HFFc6 (cell line): ENCODE measurements at places on chromosomes 3 and 15. TPM values are rescaled to one million over a fixed set of nuclear protein-coding genes. Genes with fewer than 3 reads are reported as not detected.
A peak's percentile ranks its signal among the peaks of the same experiment; 100 is the strongest.

GRCh38 chr3:73516631-73517030 is 108.1 kb downstream of the PDZRN3 start:
- peaks cover 33% of the 10 kb centered on the region for H3K4me1 ChIP-seq
- no peak overlapping the region for H3K27ac ChIP-seq
- no peak overlapping the region for H3K4me3 ChIP-seq
- no peaks in the 10 kb centered on the region for H3K27me3 ChIP-seq

- no peak overlapping the region for H3K27ac ChIP-seq
- H3K36me3 ChIP-seq, result no peaks in the 10 kb centered on the region
- no peak overlapping the region for H3K4me3 ChIP-seq
- no peaks in the 10 kb centered on the region for H3K27me3 ChIP-seq
Measured at GRCh38 chr3:36197151-36197550, 183.2 kb upstream of the STAC start.

GRCh38 chr3:87410110-87410509 is 133.7 kb upstream of the POU1F1 start:
- H3K4me1 ChIP-seq, result peaks cover 63% of the 10 kb centered on the region
- DNase-seq, result peak; percentile 41
- H3K4me3 ChIP-seq, result no peak overlapping the region
- peaks cover 5% of the 10 kb centered on the region; the same call in 1 of the 2 replicates for H3K36me3 ChIP-seq
- H3K27me3 ChIP-seq, result no peaks in the 10 kb centered on the region
- H3K27ac ChIP-seq, result peak overlapping the region; percentile 35; the same call in 1 of the 2 replicates

DNA sequence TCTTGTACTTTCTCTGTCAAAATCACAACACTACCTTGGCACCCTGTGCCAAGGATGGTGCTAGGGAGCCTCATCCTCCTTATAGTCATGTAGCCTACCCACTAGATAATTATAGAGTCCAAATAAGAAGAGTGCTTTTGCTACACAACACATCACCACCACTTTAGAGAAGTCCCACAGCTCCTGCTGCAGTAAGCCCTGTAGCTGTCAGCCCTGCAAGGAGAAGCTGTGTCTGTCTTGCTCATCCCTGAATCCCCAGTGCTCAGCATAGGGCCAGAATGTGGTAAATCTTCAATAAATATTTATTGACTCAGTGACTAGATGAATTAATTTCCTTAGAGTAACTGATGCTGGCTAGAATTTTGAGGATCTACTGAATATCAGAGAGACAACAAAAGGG is 190.8 kb downstream of the ZNF621 start:
- no peaks in the 10 kb centered on the region for H3K4me1 ChIP-seq
- H3K36me3 ChIP-seq, result peaks cover 4% of the 10 kb centered on the region; the same call in 1 of the 2 replicates
- DNase-seq, result no peak
- no peak overlapping the region for H3K27ac ChIP-seq
- H3K4me3 ChIP-seq, result no peak overlapping the region

- no peak overlapping the region for H3K27ac ChIP-seq
- H3K27me3 ChIP-seq, result peaks cover 21% of the 10 kb centered on the region
- DNase-seq, result peak; percentile 59
Measured at GRCh38 chr3:183534249-183534648, 21.3 kb downstream of the KLHL6 start.

DNA sequence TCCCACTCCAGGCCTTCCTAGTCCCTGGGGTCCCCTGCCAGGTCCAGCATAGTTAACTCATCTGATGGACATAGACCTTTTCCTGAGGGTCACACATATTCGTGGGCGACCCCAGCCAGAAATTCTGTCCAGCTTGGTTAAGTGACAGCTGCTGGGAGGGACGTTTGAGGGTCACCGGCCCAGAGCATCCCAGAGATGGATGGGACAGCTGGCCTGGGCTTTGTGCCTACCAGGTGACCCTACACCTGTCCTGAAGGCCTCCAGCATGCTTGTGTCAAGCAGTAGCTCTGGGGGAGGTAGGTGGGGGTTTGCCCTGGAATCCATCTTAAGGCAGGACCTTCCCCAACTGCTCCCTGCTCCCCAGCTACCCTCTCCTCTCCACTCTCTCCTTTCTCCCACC is 9.1 kb upstream of the DAG1 start:
- H3K4me1 ChIP-seq, result peaks cover 36% of the 10 kb centered on the region
- DNase-seq, result no peak
- peaks cover 3% of the 10 kb centered on the region; the same call in 1 of the 2 replicates for H3K27me3 ChIP-seq

- H3K27ac ChIP-seq, result no peak overlapping the region
- no peaks in the 10 kb centered on the region for H3K27me3 ChIP-seq
- H3K4me1 ChIP-seq, result peaks cover 6% of the 10 kb centered on the region; the same call in 1 of the 2 replicates
- DNase-seq, result no peak
- H3K36me3 ChIP-seq, result no peaks in the 10 kb centered on the region
Measured at GRCh38 chr3:108494906-108495531, 15.4 kb downstream of the MYH15 start.

GRCh38 chr3:184563941-184564684 is 2.5 kb downstream of the EPHB3 start:
- no peaks in the 10 kb centered on the region for H3K36me3 ChIP-seq
- H3K27ac ChIP-seq, result no peak overlapping the region
- H3K4me1 ChIP-seq, result peaks cover 68% of the 10 kb centered on the region
- H3K4me3 ChIP-seq, result 0 out of 2 replicates have a peak overlapping the region, but pooled peaks have one; percentile 76
- DNase-seq, result no peak

DNA sequence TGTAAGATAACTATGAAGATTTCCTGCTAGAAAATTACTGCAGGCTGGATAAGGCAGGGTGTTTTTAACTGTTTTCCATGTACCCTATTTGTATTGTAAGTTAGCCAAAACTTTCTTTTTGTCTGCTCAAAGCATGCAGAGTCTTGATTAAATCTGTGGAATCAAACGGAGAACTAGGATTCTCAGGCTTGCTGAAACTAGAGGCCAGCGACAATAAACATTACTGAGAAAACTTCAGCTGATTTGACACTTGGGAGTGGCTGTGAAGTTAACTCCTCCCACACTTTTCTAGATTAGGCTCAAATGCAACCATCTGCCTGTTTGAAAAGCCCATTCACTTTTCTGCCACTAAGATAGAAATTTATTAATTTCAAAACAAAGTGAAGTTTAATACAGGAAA is 153.2 kb upstream of the FRMD4B start:
- H3K4me3 ChIP-seq, result no peak overlapping the region
- H3K27me3 ChIP-seq, result peaks cover 22% of the 10 kb centered on the region
- DNase-seq, result no peak
- no peak overlapping the region for H3K27ac ChIP-seq
- no peaks in the 10 kb centered on the region for H3K36me3 ChIP-seq
- no peaks in the 10 kb centered on the region for H3K4me1 ChIP-seq

GRCh38 chr3:51538459-51539290 is at the start of gene RAD54L2:
TSS of gene RAD54L2 (plus strand) at chr3:51538719. CDS start at chr3:51590421, 51,702 bp downstream.
- peak within 1 kb of the TSS; percentile 91 for H3K27ac ChIP-seq
- H3K36me3 ChIP-seq, result no peaks in the 10 kb centered on the region
- H3K27me3 ChIP-seq, result no peaks in the 10 kb centered on the region; the same call in 1 of the 2 replicates
- peaks cover 60% of the 10 kb centered on the region for H3K4me1 ChIP-seq

Gene A4GNT
- not detected in 3 replicates for total RNA-seq

GRCh38 chr3:177439694-177440269 is 242.5 kb upstream of the TBL1XR1 start:
- H3K36me3 ChIP-seq, result no peaks in the 10 kb centered on the region
- H3K27me3 ChIP-seq, result no peaks in the 10 kb centered on the region
- no peak overlapping the region for H3K27ac ChIP-seq

- peak overlapping the region; percentile 3; the same call in 1 of the 2 replicates for H3K4me3 ChIP-seq
- DNase-seq, result peak; percentile 37
- peak overlapping the region; percentile 68 for H3K27ac ChIP-seq
- H3K36me3 ChIP-seq, result no peaks in the 10 kb centered on the region
- H3K4me1 ChIP-seq, result peaks cover 62% of the 10 kb centered on the region
Measured at GRCh38 chr3:114496874-114497273, 203.0 kb downstream of the TIGIT start.

- peaks cover 21% of the 10 kb centered on the region for H3K36me3 ChIP-seq
- DNase-seq, result no peak
- H3K4me1 ChIP-seq, result peaks cover 90% of the 10 kb centered on the region
Measured at GRCh38 chr15:49857496-49858475, 236.9 kb downstream of the DTWD1 start.

- no peaks in the 10 kb centered on the region for H3K27me3 ChIP-seq
- H3K27ac ChIP-seq, result no peak overlapping the region
- DNase-seq, result no peak
- no peak overlapping the region for H3K4me3 ChIP-seq
- H3K36me3 ChIP-seq, result no peaks in the 10 kb centered on the region
Measured at GRCh38 chr3:117120014-117120413, 410.4 kb downstream of the TUSC7 start.

Gene RASL12
- total RNA-seq, result not detected in 3 replicates

GRCh38 chr15:42119446-42119760 is 25.0 kb upstream of the PLA2G4D start:
- no peaks in the 10 kb centered on the region for H3K36me3 ChIP-seq
- no peak for DNase-seq
- no peak overlapping the region for H3K4me3 ChIP-seq
- H3K27ac ChIP-seq, result no peak overlapping the region

DNA sequence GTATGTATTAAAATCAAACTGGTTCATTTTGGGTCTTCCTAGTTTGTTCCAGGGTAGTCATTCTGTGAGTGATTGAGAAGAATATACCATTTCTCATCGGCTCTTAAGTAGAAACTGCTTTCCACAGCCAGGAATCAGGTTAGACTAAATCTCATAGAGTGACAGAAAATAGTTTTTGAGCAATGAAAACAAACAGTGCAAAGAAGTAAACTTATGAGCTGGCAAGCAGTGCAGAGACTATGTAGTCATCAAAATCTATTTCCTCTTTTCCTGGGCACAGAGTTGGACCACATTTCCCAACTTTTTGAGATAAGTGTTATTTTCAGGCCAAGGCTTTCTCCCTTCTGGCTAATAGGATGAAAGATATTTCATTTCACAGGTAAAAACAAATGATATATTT is 66.5 kb downstream of the UBE3A start:
- peaks cover 54% of the 10 kb centered on the region for H3K36me3 ChIP-seq
- DNase-seq, result peak; percentile 18
- H3K4me3 ChIP-seq, result no peak overlapping the region; the same call in 1 of the 2 replicates
- peak overlapping the region; percentile 48 for H3K27ac ChIP-seq
- H3K27me3 ChIP-seq, result no peaks in the 10 kb centered on the region
- H3K4me1 ChIP-seq, result peaks cover 35% of the 10 kb centered on the region

Gene WDR93
- not detected in 2 replicates for total RNA-seq

DNA sequence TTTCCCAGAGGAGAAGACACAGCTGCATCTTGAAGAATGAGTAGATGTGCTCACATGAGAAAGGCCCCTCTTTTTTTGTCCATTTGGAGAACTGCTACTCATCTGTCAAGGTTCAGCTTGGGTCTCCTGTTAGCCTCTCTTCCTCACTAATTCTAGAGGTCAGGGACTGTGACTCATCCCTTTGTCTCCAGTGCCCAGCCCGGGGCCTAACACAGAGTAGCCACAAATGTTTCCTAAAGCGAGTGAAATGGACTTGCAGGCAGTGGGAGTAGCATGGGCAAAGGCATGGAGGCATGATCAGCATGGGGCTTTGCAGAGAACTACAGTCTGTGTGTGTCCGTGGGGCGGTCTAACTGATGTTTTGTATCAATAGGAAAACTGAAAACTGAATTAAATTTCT is 33.9 kb upstream of the MRPS22 start:
- peak overlapping the region; percentile 92 for H3K27ac ChIP-seq
- H3K4me3 ChIP-seq, result peak overlapping the region; percentile 51
- peaks cover 35% of the 10 kb centered on the region for H3K36me3 ChIP-seq

- no peaks in the 10 kb centered on the region for H3K36me3 ChIP-seq
- H3K27ac ChIP-seq, result no peak overlapping the region
- no peak for DNase-seq
- H3K27me3 ChIP-seq, result peaks cover 36% of the 10 kb centered on the region
- no peak overlapping the region for H3K4me3 ChIP-seq
Measured at GRCh38 chr3:193982258-193982659, 153.7 kb upstream of the HES1 start.

- H3K36me3 ChIP-seq, result no peaks in the 10 kb centered on the region
- no peaks in the 10 kb centered on the region for H3K4me1 ChIP-seq
- no peak overlapping the region for H3K4me3 ChIP-seq
- H3K27me3 ChIP-seq, result peaks cover 1% of the 10 kb centered on the region; the same call in 1 of the 2 replicates
- no peak for DNase-seq
Measured at GRCh38 chr15:46652266-46652665, 1017.4 kb downstream of the SQOR start.

- H3K27me3 ChIP-seq, result peaks cover 2% of the 10 kb centered on the region
- H3K27ac ChIP-seq, result no peak overlapping the region
- no peak for DNase-seq
- H3K36me3 ChIP-seq, result peaks cover 3% of the 10 kb centered on the region
- peaks cover 41% of the 10 kb centered on the region for H3K4me1 ChIP-seq
Measured at GRCh38 chr3:51986010-51986947, 2.9 kb downstream of the ACY1 start.

Gene PATL2
- total RNA-seq, result 0.15 to 0.20 TPM in 2 of 3 replicates, not detected in the other

Gene GOLGA8H
- not detected in 3 replicates for total RNA-seq

DNA sequence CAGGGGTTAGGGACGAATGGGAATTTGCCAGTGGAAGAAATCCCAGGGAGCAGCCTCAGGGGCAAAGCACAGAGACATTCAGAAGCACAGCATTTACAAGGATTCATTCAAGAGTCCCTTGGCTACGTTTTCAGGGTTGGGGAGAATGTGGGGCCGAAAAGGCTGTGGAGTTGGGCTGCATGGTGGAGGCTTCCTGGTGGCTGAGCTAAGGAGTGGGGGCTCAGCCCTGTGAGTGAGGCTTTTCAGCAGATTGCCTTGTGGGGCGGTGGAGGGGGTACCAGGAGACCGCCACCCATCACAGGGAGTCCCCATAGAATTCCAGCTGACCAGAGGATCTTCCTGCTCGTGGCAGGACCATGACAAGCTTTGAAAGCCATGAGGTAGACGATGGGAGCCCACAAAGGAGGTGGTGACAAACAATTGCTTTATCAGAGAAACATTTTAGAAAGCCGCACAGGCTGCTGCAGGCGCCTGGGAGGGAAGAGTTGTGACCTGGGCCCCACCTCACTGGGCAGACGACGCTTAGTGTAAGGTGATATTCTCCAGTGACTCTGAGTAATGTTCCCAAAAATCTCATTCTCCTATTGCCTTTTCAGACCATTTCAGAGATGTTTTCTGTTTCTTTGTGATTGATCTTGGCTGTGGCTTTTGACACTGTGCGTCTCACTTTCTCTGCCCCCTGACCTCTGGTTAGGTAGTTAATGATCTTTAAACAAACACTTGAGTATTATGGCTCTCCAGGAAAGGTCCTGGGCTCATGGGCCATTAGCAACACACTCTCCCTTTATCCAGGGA is 128.0 kb downstream of the DNAJB8 start:
- H3K27me3 ChIP-seq, result no peaks in the 10 kb centered on the region; the same call in 1 of the 2 replicates
- no peak overlapping the region for H3K4me3 ChIP-seq
- no peak overlapping the region for H3K27ac ChIP-seq
- peaks cover 7% of the 10 kb centered on the region for H3K4me1 ChIP-seq
- H3K36me3 ChIP-seq, result no peaks in the 10 kb centered on the region
- no peak for DNase-seq

GRCh38 chr15:88794001-88794400 is 9.2 kb upstream of the ACAN start:
- no peaks in the 10 kb centered on the region for H3K36me3 ChIP-seq
- H3K27me3 ChIP-seq, result peaks cover 46% of the 10 kb centered on the region
- no peak overlapping the region for H3K4me3 ChIP-seq
- H3K4me1 ChIP-seq, result peaks cover 25% of the 10 kb centered on the region

GRCh38 chr15:74384881-74385643 is 17.6 kb upstream of the CYP11A1 start:
- no peaks in the 10 kb centered on the region for H3K36me3 ChIP-seq
- peaks cover 3% of the 10 kb centered on the region; the same call in 1 of the 2 replicates for H3K27me3 ChIP-seq
- peak; percentile 36 for DNase-seq
- peaks cover 69% of the 10 kb centered on the region for H3K4me1 ChIP-seq

GRCh38 chr3:121167374-121168139 is 259.6 kb downstream of the STXBP5L start:
- no peaks in the 10 kb centered on the region for H3K36me3 ChIP-seq
- no peak overlapping the region for H3K4me3 ChIP-seq
- peaks cover 7% of the 10 kb centered on the region for H3K27me3 ChIP-seq
- H3K4me1 ChIP-seq, result peaks cover 6% of the 10 kb centered on the region; the same call in 1 of the 2 replicates
- no peak overlapping the region for H3K27ac ChIP-seq
